ENCODE measurements at places on chromosomes 5 and 9.

DNA sequence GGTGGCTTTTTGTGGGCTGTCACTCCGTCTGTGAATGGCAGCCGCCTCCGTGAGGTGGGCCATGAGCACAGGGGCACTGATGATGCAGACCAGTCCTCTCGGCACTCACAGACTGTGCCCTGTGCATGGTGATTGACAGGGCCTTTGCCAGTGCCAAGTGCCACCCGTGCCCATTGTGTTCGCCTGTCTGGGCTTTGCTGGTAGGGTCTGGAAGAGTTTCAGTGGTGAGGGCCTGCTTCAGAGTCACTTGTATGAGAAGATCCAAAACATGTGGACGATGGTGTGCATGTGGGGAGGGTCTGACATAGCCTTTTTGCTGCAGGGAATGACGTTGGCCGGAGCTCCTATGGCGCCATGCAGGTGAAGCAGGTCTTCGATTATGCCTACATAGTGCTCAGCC lies 34.9 kb downstream of the TENT4A start:
- no peak for DNase-seq

DNA sequence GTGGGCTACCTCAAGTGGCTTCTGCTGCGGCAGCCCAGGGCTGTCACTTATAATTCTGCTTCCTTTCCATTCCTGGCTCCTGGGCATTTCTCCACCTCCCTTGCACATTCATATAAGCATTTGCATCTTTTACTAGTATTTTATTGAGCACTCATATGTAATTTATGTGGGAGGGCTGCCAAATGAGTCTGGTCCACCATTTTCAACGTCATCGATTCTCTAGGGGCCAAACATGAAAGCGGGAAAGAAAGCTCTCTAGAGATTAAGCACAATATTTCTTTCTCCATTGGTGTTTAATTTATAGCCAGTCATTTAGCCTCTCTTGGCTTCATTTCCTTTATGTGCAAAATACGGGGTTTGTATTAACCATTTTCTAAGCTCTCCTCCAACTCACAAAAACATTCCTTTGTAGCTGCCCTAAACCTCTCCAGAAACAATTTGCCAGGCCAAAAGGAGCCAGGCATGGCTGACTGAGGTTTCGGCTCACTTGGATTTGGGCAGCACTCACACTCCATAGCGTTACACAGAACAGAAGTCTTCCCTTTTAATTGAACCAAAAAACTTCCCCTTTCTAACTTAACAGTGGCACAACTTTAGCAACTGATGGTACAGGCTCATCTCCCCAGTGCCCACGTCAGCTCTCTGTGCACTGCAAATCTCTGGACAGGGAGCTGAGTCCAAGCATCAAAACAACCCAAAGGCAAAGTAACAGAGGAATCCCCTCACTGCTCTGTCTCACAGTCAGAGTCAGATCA lies 183.5 kb downstream of the ROR2 start:
- no peak for DNase-seq

GRCh38 chr5:94893412-94894135 lies 275.1 kb downstream of the SLF1 start:
- peak; percentile 6 for DNase-seq

GRCh38 chr5:155070781-155071180 lies 57.2 kb downstream of the KIF4B start:
- no peak for DNase-seq

DNA sequence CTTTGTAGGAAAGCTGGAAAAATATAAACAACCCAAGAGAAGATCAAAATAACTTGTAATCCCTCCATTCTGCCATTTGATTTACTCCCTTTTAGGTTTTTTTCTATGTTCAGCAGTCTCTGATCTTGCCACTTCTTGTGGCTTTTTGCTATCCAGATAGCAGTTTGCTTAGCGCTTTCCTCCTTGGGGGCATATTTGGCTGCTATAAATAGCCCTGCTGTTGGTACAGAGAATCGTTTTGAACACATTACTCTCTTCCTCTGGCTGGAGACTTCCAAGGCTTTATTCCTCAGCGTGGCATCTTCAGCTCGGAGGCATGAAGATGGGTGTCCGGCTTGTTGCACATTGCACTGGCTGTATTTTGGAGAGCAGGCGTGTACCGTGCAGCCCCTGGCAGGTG lies 38.6 kb downstream of the HMCN2 start:
- DNase-seq: no peak

- peak; percentile 45 for DNase-seq
Observed at GRCh38 chr5:179404321-179405053, 59.2 kb upstream of the ADAMTS2 start.

DNA sequence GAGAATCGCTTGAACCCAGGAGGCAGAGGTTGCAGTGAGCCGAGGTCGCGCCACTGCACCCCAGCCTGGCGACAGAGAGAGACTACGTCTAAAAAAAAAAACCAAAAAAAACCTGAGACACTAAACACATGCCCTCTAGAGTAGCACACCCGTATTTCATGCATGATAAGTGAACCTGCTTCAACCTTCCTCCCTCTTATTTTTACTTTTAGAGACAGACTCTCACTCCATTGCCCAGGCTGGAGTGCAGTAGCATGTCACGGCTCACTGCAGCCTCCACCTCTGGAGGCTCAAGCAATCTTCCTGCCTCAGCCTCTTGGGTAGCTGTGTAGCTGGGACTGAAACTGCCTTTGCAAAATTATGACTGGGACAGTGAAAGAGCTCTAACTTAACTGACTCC lies 17.6 kb upstream of the NANS start:
- DNase-seq: no peak

DNA sequence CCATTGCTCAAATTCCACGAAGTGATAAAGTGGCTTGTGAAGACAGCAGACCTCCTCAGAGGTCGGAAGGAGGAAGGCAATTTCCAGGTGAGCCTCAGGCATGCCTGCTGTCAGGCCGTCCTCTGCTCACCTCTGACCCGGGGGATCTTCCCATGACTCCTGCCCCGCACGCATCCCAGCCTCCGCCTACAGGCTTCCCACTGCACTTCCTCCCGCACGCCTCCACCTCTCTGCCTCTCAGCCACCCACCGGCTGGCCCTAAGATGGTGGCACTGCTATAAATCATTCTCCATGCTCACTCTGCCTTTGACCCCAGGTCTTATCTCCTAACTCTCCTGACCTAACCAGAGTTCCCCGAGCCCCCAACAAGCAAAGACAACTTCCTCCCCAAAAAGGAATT lies 49.4 kb upstream of the DNAH5 start:
- no peak for DNase-seq

GRCh38 chr9:1429297-1429696 lies 379.1 kb downstream of the DMRT2 start:
- peak; percentile 7 for DNase-seq

GRCh38 chr5:43482490-43483297 lies 971 bp downstream of the TMEM267 start:
- peak; percentile 83 for DNase-seq

Measured in fibroblast of skin of scalp (primary cell).